ENCODE measurements at places on chromosomes 4 and X.
A peak's percentile ranks its signal among the peaks of the same experiment; 100 is the strongest.

DNA sequence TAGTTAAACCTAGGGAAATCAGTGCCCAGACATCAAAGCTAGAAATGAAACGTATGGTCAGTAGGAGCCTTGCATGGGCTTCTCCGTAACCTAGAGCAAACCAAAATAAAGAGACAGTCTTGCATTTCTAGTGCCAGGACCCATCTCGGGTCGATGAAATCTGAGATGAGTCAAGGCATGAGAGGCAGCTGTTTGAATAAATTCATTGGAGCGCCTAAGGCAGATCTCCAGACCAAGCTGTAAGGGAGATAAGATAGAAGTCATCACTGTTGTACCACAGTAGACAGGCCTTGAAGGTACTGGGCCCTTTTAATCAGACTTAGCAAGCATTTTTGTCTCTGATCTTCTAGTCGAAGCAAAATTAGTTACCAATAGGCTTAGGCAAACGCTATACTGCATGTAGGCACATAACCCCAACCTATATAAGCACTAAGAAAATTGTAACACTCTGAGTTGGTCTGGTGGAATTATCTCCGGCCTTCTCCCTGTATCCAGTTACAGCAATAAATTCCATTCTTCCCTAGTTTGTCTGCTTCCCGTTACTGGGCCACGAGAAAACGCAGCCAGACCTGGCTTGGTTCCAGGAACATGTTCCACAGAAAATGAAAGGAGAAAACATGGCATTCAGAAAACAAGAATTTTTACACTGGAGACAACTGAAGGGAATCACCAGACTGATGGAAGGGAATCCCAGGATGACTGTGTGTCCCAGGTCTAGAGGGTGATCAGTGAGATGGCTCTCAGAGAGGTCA lies 21.1 kb upstream of the PAPSS1 start:
- DNase-seq = no peak

GRCh38 chr4:25158817-25159216 lies 1.4 kb downstream of the SEPSECS start:
- no peak for DNase-seq

- DNase-seq = no peak
Measured at GRCh38 chr4:189660722-189661360, 279.8 kb upstream of the FRG1 start.

DNA sequence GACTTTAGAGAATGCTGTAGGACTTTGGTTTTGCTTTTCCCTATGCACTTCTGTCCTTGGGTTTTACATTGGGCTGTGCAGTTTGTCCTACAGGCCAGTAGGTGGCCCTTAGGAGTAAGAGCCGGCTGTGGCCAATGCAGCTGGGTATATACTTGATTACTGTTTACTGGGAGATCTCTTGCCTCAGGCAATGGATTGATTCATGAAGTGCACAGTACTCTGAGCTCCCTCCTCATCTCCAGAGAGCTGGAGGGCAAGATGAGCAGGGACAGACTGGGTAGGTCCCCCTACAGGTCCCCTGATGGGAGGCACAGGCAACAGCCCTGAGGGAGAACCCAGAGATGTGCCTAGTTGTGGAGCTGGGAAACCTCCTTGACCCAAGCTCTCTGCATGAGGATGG lies 103.8 kb upstream of the QRFPR start:
- DNase-seq = no peak

- no peak for DNase-seq
Measured at GRCh38 chr4:177401658-177402273, 40.5 kb downstream of the AGA start.

GRCh38 chr4:62288808-62289541 lies 1088.8 kb downstream of the ADGRL3 start:
- DNase-seq = no peak

DNA sequence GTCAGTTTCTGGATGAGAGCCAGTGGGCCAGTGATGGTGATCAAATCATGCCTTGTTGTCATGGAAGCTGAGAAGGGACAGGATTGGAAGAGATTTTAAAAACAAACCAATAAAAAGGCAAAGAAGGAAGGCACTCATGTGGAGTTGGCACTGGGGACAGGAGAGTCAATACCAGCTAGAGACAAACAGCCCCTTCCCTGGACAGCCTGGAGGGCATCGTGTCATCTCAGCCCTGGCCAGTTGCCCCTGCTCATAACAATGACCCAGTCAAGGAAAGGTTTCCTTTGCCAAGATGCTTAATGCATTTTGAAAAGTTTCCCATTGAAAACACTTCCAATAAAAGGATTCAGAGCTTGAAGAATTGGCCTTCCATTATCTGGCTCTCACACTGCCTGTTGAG lies 55.5 kb downstream of the SCML1 start:
- no peak for DNase-seq

DNA sequence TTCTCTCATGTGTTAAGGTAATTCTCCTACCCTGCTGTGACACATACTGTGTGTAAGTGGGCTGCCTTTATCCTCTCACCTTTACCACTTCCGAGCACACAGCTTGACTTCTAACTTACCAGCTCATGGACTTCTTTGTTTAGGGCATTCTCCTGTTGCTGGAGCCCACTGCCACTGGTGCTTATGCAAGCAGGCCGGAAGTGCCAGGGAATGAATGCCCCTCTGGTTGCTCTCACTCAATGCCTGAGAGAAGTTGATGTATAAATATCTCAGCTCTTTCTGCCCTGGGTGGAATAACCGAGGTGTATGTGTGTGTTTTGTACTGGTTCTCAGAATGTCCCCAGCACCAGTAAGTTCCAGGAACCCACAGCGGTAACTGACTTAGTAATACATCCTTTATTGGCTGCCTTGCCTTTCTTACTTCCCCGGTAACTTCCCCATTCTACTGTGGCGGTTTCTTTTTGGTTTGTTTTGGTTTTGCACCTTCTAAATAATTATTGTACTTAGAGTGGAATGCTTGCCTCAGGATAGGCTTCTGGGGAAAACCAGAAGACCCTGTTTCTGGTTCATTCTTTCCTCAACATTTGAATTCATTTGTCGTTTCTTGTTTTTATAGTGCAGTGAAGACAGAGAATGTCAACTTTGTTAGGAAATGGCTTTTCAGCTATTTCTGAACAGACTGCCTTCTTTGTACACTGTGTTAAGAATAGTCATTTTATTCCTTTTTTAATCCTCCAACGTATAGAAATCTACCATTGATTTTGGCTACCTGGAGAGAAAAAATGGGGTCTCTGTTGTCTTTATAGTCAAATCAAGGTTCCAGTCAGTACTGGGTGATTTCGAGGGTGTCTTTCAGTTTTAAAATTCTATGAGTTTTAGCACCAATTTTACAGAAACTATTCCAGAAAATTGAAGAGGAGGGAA lies 45.4 kb downstream of the CXorf58 start:
- no peak for DNase-seq

DNA sequence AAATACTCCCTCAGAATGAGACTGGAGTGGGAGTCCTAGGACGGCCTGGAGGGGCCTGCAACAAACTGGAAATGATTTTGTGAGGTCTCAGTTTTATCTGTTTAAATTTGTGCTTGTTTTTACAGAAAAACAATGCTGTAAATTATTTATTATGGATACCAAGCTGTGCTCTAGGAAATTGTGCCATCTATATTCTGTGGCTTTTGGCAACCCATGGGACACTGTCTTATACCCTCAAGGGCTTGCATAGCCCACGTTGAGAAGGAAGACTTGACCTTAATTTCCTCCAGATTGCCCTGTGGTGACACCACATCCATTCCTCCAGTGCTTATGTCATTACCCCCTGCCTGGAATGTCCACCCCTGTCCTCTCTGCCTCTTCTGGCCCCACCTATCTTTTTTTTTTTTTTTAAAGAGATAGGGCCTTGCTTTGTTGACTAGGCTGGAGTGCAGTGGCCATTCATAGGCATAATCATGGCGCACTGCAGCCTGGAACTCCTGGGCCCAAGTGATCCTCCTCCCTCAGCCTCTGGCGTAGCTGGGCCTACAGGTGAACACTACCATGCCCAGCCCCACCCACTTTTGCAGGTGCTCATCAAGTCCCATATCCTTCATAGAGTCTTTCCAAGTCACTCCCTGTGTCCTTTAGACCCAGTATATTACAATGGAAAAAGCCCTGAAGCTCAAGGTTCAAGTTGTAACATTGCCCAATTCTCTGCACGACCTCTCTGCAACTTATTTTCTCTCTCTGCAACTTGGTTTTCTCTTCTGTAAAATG lies 77.4 kb downstream of the HPRT1 start:
- DNase-seq = no peak

DNA sequence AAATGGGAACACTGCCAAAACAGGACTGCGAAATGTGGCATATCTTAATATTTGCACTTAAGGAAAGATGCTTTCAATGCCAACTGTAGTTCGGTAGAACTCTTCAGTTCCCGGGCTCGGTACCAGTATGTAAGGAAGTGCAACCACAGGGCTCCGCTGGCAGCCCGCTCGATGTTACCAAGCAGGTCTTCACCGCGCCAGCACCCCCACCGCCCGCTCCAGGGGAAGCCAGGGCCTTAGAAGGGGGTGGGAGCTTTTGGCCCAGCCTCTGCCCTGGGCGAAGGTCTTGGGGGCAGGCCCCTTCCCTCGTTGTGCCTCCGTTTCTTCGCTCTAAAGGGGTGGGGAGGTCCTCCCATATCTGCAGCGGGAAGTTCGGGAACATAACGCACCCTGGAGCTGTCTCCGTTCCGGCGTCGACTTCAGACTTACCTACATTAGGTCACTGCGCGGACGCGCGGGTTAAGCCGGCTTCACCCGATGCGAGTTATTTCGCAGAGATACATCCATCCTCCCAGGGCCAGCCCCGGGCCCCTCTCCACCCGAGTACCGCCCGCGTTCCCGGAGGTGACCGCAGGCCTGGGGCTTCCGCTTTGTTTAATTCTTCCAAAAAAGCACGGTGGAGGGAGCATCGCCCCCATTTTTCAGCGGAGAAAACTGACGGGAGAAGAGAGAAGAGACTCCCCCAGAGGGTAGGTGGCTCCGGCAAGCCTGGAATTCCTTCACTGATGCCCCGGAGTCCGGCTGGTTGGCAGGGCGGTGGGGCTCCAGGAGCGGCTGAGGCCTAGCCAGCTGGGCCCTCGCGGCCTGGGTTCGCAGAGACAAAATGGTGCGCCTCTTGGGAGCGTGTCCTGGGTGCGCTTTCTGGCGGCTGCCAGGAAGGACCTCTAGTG lies 1.0 kb upstream of the HMX1 start:
- DNase-seq = no peak

DNA sequence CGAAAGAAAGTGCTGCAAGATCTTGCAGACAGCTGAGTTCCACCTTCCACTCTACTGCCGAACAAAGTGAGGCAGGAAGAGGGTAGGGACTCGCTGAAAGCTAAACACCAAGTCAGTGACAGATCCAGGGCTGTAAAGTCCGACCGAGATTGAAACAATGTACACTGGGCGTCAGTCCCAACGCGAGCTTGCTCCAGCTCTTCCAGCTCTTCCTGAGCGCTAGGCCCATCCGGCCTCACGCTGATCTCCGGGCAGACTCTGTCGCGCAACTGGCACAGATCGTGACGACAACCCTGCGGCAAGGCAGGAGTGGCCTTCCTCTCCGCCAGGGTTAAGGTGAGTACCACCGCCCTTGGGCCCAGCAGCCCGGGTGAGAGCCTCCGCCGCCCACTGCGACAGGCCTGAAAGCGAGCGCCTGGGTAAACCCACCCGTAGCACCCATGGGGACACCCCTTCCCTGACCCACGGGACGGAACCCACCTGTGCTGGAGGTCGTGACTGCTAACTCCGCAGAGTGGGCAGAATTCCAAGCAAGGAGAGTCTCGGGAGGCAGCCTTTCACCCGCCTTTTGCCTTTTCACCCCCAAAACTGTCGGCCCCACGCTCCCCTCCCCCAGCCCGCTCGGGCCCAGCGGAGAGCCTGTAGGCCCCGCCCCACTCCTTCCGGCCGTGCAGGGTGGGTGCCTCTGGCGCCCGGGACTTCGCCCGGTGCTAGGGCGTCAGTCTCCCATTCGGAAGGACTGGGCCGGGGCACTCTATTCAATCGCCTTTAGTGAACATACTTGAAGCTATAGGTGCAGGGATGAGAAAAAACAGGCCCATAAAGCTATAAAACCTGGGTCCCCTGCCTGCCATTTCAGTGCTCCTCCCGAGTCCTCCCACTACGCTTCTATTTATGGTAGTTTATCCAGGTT lies at the start of gene TMLHE:
Gene TMLHE, minus strand, starts transcription at position 641 of the 913 bp plus-strand sequence. CDS start 67,676 bp downstream, outside the sequence.
- DNase-seq = peak; percentile 20

- DNase-seq = no peak
Measured at GRCh38 chrX:154057791-154058190, 38.1 kb upstream of the IRAK1 start.

DNA sequence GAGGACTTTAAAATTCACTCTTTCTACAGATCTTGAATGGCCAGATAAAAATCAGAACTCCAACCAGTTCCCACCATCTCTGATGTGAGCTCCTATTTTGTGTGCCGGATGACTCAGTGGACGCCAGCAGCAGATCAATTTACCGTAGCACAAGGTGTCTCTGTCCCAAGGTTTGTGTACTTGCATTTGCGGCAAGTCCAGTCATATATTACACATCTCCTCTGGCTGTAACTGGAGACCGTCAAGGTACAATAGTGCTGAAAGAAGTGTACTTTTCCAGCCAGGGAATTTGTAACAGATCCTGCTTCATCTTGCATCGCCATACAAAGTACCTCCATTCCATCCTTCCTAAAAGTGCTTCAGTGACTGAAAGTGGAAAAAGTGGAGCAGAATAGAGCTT lies 108.2 kb upstream of the SORBS2 start:
- no peak for DNase-seq

DNA sequence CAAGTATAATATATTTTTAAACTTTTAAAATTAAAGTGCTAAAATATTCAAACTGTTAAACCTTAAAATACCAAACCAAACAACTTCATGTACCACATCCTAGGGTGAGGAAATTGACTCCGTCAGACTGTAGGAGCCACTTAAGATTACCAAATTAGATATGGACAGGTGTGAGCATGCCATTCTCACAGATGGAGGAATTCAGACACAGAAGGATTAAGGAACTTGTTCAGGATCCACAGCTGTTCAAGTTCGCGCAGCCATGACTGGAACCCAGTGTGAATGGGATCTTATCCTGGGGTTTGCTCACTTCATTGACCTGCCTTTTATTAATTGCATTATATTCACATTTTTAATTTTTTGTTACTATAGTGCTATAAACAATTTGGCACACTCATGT lies 224.9 kb upstream of the PCDH7 start:
- DNase-seq = no peak

GRCh38 chrX:71217298-71217697 lies 5.7 kb upstream of the GJB1 start:
- no peak for DNase-seq

DNA sequence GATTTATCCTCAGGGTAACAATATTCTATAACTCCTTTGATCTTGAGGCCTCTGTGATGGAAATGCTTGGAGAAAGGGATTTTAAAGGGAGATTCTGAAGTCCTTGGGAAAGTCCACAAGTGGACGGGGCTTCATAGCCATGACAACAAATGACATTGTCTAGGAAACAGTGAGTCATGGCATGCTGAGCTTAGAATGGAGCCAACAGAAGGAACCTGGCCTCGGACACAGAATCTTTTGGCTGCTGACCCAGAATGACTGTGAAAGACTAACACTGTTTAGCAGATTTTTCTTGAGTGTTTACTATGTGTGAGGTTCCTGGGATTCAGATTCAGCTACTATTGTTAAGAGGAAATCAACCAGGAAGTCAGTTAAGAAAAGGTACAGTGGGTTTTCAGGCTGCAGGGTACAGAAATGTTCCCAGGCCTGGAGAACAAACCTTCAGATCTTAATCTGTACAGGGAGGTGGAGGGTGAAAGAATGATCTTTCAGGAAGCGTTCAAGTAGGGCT lies 18.1 kb upstream of the CXCL2 start:
- no peak for DNase-seq

All from activated CD8-positive, alpha-beta memory T cell treated with anti-CD3 and anti-CD28 coated beads for 4 hours (primary cell).